ENCODE measurements at places on chromosomes 5 and 9.

DNA sequence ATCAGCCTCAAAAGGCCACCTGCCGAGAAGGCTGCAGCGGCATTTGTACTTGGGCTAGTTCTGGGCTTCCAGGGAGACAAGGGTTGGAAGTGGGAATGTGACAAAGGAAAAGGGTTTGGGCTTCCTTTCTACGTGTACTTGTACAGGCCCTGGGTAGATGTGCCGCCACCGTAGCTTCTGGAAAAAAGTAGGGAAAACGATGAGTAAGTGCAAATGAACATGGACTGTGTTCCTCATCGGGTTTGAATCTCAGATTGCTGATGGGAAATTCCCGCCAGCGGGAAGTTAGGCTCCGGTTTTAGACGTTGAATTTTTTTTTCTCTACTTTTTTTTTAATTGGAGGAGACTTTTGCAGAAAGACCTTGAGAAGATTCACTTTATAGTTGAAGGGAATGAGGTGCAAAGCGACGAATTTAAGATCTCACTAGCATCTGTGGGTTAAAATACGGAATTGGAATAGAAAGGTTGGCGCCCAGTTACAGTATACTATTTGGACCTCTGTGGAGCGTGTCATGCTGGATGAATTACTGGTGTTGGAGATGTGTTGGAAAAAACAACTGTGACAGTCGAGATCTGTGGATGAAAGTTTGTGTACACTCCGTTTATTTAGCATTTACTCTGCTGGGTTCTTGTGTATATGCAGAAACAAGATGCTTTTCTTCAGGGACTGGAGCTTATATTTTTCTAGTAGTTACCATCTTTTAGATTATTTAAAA is 1.2 kb downstream of the G3BP1 start:
- no peak for DNase-seq

GRCh38 chr9:125746774-125747052 is 460 bp upstream of the PBX3 start:
- DNase-seq = no peak

- no peak for DNase-seq
Observed at GRCh38 chr5:88967633-88968585, 84.9 kb upstream of the MEF2C start.

DNA sequence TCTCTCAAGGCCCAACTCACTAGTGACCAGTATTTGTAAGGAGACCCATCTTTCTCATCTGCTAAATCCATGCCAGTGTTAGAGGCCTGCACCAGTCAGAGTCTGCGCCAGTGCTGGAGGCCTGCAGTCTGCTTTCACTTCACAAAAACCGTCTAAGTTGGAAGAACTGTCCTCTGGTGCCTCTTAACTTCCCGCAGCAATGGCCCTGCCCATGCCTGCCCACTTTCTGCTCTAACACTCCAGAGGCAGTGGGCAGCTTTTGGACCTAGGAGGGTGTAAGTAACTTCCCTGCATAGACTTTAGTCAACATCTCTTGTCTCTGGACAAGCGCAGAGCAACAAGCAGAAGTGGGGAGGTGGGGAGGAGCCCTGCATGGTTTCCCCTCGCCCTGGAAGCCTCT is 152.9 kb downstream of the AUH start:
- no peak for DNase-seq

- DNase-seq = no peak
Observed at GRCh38 chr9:123482295-123482968, 126.4 kb downstream of the CRB2 start.

- DNase-seq = no peak
Observed at GRCh38 chr5:17157916-17158529, 59.4 kb upstream of the BASP1 start.

DNA sequence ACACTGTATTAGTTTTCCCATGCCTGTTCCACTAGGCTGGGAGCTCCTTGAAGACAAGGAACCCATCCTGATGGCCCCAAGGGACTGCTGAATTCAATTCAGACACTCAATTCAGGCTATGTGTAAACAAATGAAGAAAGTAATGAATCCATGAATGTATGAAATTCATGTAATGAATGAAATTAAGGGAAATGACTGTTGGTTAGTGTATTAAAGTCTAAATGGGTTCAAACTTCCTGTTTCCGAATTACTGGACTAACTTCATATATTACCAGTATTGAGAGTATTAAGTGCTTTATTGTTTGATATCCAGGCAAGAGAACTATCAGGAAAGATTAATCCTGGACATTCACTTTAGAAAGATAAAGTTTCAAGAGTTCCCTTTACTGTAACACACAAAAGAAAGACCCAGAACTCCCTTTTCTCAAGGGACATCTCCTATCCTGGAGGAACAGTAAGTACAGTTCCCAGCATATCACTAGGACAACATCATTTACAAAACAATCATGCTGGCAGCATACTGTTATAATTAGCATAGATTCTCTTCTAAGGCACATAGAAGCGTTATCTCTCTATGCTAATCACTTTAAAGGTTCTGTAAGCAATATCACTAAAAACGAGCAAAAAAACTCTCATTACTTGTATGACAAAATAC is 28.5 kb upstream of the IFNK start:
- no peak for DNase-seq
